ENCODE measurements at places on chromosomes 5 and 9.

DNA sequence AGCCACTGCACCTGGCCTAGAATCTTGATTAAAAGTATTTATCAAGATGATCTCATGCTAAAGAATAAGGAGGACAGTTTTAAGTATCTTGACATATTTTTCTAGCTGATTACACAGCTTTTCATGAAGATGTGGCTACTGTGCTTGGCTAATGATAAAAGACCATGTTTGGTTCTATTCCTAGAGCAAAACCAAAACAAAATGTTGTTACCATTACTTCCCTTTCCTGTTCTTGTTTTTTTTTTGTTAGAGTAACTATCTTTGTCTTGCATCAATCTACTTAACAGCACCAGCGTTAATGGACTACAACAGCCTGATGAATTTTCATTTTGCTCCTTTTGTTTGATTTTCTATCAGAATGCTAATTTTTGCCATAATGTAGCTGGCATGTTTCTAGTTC lies 86.2 kb upstream of the DHFR start:
- DNase-seq = no peak

GRCh38 chr9:83334320-83334719 lies 203.9 kb downstream of the FRMD3 start:
- peak; percentile 61 for DNase-seq

DNA sequence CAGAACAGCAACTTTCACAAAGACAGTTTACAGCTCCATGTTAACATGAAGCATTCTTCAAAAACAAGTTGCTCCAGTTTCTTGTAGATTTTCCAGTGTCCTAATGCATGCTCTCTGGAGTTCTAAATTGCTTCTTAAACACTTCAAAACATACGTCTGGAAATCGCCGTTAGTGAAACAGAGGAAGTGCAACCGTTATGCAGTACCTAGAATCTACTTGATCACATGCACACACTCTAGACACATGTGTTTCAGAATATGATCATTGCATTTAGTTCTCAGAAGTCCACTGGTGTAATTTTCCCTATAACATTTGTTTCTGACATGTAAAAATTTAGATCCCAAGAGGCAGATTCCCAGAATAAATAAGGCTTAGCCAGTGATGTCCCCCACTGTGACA lies 41.1 kb upstream of the RUFY1 start:
- DNase-seq = no peak

GRCh38 chr9:38417003-38417945 lies 7.0 kb downstream of the IGFBPL1 start:
- DNase-seq = peak; percentile 51

DNA sequence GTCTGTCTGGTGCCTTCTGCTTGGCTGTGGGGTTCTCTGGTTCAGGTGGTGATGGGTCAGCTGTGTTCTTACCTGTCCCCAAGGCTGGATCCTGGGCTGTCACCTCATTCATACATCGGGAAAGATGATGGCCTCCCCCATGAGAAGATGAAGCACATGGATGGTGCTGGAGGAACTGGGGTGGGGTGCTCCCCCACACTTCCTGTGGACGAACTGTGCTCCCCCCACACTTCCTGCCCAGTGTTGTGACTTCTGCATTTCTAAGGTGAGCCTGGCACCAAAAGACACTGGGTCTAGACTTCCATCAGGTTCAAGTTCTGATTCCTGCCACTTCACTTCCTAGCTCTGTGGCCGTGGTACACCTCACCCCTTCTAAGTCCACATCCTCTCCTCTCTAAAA lies 4.3 kb upstream of the SURF6 start:
- DNase-seq = no peak

DNA sequence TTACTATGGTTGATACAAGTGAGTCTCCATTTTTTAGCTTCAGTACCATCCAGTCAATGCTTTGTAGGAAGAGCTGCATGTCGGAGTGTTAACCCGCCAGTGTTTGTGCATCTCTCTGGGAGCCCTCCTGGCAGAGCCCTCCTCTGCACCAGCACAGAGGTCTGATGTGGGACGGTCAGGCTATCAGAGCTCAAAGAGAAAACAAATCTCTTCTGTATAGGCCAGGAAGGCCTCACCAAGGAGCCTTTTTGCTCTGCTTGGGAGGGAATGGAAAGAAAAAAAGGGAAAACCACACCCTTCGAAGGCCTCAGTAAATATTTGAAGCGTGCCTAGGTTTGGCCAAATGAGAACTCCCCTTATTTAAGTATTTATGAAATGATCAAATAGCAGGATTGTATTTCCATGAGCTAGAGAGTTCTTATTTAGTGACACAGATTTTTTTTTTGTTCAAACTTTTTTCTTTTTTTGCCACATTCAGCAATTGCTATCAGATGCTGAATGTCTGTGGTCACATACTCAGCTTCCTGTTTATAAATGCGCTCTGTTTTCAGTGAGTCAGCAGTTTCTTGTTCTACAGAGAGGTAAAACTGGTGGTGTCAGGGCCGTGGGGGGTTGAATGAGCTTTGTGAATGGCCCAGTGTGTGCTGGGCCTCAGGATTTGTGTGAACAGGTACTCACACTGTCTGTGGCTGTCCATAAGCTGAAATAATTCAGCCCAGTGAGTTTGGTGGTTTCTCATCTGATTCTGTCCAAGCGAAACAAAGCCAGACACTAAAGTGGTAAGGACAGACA lies 226.6 kb downstream of the SNX18 start:
- DNase-seq = no peak

GRCh38 chr5:133112026-133112660 lies 60.3 kb downstream of the HSPA4 start:
- no peak for DNase-seq

- DNase-seq = no peak
Observed at GRCh38 chr5:22539762-22540161, 313.4 kb downstream of the CDH12 start.

GRCh38 chr5:112626715-112627114 lies 111.0 kb upstream of the APC start:
- no peak for DNase-seq

- DNase-seq = no peak
Observed at GRCh38 chr5:60026161-60026560, 132.6 kb upstream of the PDE4D start.

DNA sequence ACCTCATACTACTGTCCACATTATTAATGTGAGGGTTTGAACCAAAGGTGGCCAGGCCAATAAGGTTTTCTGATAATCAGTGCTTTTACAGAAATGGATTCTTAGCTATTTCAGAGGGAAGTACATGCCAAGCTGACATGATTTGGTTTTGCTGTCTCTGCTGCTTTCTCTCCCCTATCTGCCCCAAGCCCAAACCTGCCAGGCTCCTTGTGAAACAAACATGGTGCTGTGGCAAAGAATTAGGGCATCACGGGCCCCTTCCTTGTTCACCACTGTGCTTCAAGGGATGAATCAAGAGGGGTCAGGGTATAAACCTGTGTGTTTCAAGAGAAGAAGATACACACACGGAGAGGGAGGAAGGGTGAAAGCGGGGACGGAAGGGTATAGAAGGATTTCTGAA lies 41.3 kb upstream of the SMU1 start:
- no peak for DNase-seq

DNA sequence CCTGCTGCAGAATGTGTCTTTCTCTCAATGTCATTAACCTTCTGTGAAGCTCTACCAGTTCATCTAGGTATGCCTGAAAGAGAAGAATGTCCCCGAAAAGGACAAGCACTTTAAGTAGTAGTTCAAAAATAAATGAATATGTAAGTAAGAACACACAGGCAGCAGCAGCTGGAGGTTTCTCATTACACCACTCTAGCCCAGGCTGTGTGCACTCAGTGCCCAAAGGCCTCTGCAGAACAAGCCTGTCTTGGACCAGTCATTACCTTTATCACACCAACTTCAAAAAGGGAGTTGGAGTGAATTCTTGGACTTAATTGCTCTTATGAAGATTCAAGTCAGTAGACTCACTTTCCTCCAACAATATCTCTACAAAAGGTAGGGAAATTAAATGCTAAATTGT lies 268.8 kb downstream of the MLLT3 start:
- DNase-seq = no peak

GRCh38 chr9:110148384-110148783 lies 59.6 kb downstream of the C9orf152 start:
- DNase-seq = no peak

GRCh38 chr9:120742951-120743416 lies 28.7 kb upstream of the MEGF9 start:
- DNase-seq = no peak

- DNase-seq = peak; percentile 28
Observed at GRCh38 chr9:97615439-97616072, 17.6 kb downstream of the TSTD2 start.

DNA sequence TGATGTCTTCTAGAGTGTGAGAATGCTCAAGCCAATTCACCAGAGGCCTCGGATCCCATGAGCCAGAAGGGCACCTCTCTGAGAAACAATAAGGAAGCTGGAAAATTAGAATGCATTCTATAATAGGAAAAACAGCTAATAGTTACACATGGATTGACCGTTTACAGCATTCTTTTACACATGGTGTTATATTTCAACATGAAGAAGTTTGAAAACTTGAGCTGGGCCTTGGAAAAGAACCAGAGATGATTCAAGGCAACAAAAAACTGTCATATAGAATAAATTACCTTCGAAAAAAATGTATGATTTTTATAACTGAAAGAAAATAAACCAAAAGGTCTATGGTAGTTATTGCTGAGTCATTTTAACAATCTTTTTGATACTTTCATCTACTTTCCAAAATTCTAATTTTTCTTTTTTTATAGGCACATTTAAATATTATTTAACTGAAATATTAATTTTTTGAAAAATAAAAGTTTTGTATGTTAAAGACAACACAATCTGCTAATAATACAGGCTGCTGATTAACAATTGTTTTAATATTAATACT lies 6.2 kb downstream of the SH3TC2 start:
- no peak for DNase-seq

- no peak for DNase-seq
Observed at GRCh38 chr9:79939819-79940218, 368.1 kb downstream of the TLE4 start.

GRCh38 chr5:103793595-103794182 lies 231.1 kb upstream of the NUDT12 start:
- DNase-seq = no peak

- DNase-seq = no peak
Observed at GRCh38 chr5:44640945-44641456, 167.7 kb upstream of the MRPS30 start.

- no peak for DNase-seq
Observed at GRCh38 chr5:61912559-61912958, 393.4 kb upstream of the KIF2A start.

DNA sequence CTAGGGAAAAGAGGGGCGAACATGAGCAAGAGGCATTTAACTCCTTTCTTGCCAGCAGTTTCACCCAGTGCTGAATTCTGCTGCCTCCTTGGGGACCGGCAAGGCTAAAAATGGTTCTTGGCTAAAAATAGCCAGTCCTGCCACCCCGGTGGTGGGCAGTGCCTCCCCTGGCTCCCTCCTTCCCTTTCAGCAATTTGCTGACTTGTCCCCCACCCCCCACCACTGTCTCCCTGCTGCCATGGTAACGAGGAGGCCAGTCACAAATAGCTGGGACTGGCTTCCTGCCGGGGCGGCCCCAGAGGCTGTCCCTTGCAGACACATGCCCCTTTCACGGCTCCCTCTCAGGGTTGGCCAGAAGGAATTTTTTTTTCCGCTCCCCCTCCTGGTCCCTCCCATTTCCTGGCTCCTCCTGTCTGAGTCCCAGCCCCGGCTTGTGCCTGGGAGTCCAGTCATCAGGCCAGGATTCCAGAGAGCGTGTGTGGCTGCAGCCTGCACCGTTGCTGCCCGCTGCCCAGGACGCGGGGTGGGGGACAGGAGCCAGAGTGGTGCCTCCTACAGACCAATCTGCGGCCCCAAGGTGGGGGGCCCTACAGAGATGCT lies 130.3 kb downstream of the RGS3 start:
- DNase-seq = no peak

All from NCI-H1092 (cell line).